ENCODE measurements at places on chromosomes 7 and 10.

DNA sequence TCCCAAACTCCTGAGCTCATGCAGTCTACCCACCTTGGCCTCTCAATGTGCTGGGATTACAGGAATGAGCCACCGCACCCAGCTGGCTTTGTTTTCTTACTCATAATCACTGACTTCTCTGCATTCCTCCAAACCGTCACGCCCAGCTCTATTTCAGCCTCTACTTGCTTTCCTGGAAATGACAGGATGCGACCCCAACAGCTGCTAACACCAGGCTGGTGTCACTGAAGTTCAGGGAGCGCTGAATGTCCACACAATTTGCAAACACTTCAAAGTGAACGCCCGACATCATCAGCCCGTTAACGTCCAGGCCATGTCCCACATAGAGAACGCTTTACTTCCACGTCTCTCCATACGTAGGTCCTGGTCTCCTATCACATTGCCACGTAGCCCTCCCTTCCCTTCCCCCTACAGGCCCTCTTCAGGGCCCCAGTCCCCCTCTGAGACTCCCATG is 12.8 kb upstream of the PROSER2 start:
- DNase-seq = no peak

GRCh38 chr7:47225387-47226131 is 356.4 kb downstream of the TNS3 start:
- DNase-seq = no peak

DNA sequence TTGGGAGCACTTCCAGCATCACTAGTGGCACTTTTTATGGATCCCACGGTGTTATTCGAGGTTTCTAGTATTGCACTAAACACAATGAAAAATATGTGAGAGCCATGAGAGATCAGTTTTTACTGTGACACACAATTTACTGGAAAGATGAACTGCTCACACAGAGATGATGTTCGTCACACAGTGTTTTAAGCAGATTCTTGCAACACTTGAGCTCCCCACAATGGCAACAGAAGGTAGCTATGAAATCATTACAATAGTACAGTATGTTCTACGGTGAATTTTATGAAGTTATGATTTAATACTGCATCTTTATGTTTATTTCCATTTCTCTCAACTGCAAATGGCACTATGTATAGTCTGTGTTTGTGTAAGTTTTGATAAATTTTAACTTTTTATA is 27.4 kb upstream of the ENTPD1 start:
- DNase-seq = no peak

DNA sequence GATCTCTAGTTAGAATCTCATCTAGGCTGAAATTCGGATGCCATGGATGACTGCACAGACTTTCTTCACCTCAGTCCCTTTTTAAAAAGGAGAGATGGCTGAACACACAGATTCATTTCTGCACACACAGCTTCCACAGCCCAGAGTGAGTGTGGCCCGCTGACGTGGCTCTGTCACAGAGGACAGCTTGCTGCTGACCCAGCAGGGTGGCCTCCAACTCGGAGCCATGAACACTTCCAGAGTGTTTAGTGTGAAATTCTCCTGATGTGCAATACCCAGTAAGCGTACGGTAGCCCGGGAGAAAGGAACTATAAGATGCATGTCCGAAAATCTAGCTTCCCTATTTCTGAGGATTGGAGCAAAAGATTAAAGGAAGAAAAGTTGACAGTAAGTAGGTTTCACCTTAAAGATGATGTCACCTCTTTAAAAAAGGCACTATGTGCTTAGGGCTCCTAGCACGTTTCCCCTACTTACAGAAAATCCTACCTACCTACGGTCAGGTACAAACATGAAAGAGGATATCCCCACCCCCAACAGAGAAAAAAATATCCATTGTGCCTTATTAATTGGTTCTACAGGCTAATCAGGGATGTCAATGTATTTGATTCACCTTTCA is 162.2 kb downstream of the RAPGEF5 start:
- DNase-seq = no peak

GRCh38 chr10:6918305-6918704 is 338.2 kb upstream of the PRKCQ start:
- DNase-seq = no peak

GRCh38 chr10:121594076-121594475 is 4.2 kb downstream of the FGFR2 start:
- no peak for DNase-seq

DNA sequence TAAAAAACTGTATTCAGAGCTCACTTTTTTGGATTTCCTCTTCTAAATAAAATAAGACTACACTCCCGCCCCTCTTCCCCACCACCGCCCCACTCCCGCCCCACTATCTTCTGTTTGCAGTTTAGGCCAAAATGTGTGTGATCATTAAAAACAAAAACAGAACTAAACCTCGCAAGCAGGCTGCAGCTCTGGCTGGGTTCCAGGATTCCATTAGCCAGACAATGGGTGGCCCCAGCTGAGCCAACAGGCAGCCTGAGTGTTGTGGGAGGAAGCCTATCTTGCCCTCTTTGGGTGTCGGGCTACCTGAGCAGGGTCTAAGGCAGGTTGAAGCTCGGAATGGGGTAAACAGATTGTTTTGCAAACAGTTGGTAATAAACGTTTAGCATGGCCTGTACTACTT is 41.7 kb downstream of the ARL4A start:
- DNase-seq = no peak

DNA sequence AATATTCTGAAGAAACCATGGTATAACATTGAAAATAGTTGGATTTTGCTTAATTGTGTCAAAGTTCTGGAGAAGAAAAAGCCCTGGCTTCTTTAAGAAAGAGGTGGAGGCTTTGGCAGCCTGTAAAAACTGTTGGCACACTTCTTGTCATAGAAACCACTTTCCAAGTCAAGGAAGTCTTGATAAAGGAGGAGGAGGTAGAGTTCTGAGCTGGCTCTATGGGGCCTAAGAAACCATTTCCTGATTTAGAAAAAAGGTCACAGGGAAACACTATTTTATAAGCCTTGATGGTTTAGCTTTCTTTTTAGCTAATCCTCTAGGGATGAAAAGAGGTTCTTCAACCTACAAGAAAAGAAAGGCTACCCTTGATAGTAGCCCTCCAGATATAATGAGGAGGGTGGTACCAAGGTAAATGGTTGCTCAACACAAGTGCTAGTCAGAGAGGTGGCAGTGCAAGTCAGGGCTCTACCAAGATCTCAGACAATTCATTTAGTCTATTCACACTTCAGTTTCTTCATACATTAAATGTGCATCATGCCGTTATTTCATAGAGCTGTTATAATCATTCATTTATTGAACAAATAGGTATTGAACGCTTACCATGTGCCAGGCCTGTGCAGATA is 346.9 kb downstream of the RNLS start:
- DNase-seq = no peak

DNA sequence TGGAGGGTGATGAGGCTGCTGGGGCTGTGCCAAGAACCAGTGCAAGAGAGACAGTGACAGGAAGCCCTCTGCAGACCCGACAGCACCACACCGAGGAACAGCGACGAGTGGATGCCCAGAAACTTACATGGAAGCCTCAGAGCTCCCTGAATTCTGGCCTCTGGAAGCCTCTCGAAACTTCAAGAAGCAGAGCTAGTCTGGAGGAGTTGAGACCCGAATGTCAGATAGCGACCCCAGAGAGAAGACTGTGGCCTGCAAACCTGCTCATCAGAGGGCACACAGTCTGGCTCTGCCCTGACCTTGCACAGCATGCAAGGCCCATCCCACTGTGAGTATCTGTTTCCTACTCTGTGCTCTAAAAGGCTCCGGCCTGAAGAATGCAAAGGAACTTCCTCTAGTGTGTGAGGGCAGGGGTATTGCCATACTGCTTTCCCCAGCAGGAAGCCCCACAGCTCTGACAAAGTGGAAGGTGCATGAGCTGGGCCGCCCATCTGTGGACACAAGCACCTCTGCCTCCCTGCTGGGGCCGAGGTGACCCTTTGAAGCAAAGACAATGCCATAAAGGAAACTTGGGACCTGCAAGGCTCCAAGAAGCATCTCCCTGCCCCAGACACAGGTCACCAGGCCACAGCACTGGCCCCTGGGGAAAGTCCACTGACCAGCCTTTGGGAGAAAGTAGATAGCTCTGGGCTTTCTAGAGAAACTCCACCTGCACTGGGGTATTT is 10.5 kb upstream of the C10orf71 start:
- DNase-seq = no peak

DNA sequence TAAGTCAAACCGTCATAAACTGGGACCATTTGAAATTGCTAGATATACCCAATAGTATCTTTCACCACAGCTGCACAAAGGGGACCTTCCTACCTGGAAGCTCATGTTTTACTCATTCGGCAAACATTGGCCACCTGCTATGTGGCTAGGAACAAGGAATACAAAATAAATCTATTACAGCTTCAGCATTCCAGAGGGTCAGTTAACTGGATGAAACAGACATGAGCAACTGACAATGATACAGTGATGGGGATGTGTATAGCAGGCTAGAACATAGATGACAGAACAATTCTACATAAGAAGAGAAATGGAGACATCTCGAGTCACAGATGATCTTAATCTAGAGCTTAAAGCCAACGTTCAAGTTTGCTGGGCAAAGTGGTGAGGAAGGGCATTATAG is 3.1 kb upstream of the SMURF1 start:
- no peak for DNase-seq

GRCh38 chr10:34489411-34489810 is 325.7 kb downstream of the PARD3 start:
- no peak for DNase-seq

DNA sequence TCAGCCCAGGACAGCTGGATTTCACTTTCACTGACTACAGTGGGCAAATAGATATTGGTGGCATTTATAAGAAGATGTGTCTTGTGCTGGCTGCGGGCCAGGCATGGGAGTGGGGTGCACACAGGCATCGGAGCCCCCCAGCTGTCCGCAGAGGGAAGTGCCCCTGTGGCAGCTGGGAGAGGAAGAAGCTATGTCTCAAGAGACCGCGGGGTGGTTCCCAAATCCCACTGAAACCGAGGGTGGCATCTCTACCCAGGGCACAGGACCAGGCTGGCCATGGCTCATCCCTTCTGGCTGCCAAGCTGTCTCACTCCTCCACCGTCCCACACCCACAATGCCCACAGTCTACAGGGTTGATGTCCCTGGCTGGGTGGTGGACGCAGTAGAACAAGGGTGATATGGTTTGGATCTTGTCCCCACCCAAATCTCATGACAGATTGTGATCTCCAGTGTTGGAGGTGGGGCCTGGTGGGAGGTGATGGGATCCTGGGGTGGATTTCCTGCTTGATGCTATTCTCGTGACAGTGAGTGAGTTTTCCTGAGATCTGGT is 94.8 kb downstream of the TCERG1L start:
- DNase-seq = no peak

GRCh38 chr7:150778014-150778737 is 22.0 kb downstream of the TMEM176B start:
- DNase-seq = no peak

GRCh38 chr10:97197030-97197500 is 11.3 kb upstream of the SLIT1 start:
- DNase-seq = no peak

DNA sequence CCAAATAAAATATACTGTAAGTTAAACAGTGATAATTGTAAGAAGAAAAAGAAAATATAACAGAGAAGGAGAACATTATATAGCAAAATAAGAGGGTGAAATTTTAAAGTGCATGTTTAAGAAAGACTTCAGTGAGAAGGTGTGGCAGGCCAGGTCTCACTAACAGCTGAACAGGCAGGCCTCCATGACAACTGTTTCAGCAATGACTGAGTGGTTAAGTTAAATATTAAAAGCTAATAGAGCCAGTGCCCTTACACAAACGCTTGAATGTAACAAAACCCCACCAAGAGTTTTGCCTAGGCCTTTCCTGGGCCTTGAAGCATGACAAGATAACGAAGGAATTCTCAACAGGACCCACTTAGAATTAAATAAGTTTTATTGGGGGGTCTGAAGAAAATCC is 32.6 kb downstream of the CFAP43 start:
- DNase-seq = no peak

DNA sequence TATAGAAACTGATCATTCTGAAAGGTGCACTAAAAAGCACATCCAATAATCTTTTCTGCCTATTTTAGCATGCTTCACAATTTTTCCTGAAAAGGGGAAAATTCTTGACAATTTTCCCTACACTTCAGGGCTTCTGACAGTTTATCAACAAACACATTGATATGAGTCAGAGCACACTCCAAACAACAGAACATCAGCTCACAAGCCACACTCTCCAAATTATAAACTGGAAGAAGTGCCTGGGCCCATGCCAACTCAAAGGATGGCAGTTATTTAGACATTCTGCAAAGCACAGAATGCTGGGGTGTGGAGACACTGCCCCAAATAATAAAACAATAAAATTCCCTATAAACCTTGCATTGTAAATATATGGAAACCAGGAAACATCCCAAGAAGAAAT is 90.8 kb downstream of the ELAPOR2 start:
- DNase-seq = no peak

GRCh38 chr10:77673101-77673500 is 35.5 kb upstream of the KCNMA1 start:
- no peak for DNase-seq

- DNase-seq = no peak
Observed at GRCh38 chr10:97627731-97628130, 5.6 kb downstream of the MORN4 start.

GRCh38 chr10:31075434-31075833 is 43.8 kb upstream of the ZNF438 start:
- peak; percentile 90 for DNase-seq

- peak; percentile 87 for DNase-seq
Observed at GRCh38 chr7:92158660-92159575, 20.0 kb downstream of the LRRD1 start.

DNA sequence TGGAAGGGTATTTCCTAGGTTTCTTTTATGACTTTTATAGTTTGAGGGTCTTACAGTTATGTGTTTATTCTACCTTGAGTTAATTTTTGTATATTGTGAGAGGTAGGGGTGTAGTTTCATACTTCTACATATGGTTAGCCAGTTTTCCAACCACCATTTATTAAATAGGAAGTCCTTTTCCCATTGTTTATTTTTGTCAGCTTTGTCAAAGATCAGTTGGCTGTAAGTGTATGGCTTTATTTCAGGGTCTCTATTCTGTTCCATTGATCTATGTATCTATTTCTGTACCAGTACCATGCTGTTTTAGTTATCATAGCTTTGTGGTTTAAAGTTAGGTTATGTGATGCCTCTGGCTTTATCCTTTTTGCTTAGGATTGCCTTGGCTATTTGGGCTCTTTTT is 71.9 kb upstream of the CC2D2B start:
- no peak for DNase-seq

GRCh38 chr10:33331379-33331694 is 3.1 kb downstream of the NRP1 start:
- DNase-seq = no peak

DNA sequence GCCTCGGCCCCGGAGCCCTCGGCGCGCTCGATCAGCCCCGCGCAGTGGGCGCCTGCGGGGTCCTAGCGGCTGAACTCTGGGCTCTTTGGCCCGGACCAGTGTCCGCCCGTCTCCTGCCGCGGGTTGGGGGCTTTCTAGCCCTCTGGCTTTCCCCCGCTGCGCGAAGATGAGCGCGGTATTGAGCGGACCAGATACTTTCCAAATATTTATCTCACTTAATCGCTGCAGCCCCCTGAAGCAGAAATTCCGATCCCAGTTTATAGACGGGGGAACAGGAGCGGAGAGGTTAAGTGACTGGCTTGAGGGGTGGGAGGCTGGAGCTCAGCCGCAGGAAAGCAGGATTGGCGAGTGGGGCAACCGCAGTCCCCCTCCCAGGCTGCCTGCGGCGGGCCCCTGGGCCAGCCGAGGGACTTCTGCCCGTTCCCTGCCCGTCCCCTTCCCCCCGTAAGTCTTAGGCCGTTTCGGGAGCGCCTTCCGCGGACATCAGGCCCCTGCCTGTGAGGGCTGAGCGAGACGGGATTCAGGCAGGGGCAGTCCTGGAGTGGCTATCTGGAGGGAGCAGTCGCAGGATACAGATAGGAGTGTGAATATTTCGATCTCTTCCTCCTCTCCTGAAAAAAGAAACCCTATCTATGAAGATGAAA is 565 bp downstream of the STRIP2 start:
- no peak for DNase-seq

Measured in GM04503 (cell line).